Fibroblast of skin of left biceps (primary cell): ENCODE measurements at places on chromosomes 4 and X.

- DNase-seq: no peak
Measured at GRCh38 chr4:117817301-117817700, 217.0 kb upstream of the NDST3 start.

DNA sequence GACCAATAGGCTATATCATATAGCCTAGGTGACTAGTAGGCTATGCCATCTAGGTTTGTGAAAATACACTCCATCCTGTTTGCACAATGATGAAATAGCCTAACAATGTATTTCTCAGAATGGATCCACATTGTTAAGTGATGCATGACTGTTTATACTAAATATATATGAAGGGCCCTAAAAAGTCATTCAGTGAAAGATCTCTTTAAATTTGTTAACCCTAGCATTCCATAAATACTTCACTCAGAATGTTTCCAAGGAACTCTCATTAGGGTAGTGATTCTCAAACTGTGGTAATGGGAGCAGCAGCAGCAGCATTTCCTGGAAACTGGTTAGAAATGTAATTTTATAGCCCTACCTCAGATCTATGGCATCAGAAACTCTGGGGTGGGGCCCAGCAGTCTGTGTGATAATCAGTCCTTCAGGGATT, 74.9 kb downstream of the PRRG1 start:
- peak; percentile 50 for DNase-seq

GRCh38 chr4:154720618-154721267, 23.1 kb upstream of the LRAT start:
- no peak for DNase-seq

- no peak for DNase-seq
Measured at GRCh38 chrX:153974003-153974725, 1.6 kb downstream of the TMEM187 start.

DNA sequence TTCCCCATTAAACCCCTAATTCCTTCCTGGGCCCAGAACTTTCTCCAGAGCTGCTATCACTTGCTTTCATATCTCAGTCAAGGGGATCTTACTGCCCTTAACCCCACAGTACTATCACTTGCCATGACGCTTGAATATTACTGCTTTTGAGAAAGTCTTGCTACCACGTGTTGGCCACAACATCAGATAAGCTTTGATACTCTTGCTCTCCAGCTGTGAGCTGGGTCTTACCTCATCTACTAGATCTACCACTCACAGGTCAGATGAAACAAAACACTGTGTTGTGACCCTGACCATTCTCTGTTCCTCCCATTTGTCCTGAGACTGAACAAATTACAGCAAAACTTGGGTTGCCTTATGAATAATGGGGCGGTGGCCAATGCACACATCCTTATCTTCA, 12.1 kb upstream of the TAPT1 start:
- no peak for DNase-seq

- DNase-seq: no peak
Measured at GRCh38 chrX:85365370-85365995, 14.0 kb downstream of the POF1B start.

GRCh38 chrX:30060718-30061117, 154.6 kb upstream of the MAGEB2 start:
- DNase-seq: no peak

GRCh38 chr4:76758290-76758882, 139.6 kb downstream of the SOWAHB start:
- no peak for DNase-seq

DNA sequence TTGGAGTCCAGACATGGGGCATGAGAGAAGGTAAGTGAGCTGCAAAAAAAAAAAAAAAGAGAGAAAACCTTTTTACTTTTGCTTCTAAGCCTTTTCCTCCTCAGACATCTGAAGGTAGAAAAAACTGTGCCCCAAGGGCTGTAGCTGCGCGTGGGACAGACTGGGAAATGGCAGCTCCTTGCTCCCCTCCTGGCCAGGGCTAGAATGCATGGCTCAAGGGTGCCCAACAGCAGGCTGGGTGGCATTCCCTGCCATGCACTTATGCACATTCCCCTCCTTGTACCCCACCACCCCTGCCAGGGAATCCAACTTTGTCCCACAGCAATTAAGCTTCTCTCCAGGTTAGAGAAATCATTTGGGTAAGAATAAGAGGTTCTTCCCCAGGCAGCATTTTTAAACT, 421.2 kb downstream of the TRAM1L1 start:
- no peak for DNase-seq

DNA sequence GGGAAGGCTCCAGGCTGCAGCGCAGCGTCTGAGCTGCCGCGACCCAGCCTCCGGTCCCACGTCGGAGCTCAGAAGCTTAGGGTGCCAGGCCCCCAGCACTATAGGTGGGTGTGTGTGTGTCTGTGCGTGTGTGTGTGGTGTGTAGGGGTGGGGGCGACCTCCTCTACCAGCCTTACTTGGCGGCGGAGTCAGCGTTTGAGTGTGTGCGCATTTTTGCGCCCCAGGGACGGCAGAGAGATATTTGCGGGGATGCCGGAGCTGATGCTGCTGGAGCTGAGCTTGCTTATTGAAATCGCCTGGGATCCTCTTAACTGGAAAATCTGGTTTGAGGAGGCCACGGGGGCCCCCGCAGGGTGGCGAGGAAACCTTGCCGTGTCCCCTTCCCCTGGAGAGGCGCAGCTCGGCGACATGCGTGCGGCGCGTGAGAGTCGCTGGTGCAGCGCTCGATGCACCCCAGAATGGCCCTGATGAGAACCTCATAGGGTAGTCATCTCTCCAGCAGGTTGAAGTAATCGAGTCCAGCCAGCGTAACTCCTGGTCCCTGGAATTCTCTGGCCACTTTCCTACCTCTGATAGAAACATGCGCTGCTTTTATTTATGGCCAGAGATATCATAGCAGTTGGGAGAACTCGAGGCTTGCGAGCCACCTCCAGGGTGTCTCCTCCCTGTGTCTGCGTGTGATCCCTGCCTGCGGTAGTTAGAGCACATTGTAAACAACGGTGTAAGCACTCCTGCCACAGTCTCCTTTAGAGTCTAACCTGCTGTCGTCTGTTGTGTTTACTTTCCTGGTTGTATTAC, 2.7 kb downstream of the ADGRL3 start:
- DNase-seq: no peak

DNA sequence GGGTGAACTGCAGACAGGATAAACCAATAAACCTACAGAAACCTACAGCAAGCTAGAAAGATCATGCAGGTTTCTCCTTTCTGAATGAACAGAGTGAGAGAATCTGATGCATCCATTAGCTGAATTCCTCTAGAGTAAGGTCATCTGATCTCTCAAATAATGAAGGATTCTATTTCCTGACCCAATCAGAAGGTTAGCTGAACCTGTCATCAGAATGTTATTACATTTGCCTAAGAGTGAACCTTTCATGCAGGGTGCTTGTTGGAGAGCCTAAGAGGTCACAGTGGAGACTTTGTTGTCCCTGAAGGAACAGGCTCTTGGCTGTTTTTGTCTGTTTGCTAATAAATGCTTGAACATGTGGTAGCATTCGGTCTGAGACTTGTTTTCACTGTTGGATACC, 24.0 kb downstream of the MEPE start:
- DNase-seq: no peak

GRCh38 chr4:55545641-55546505, 836 bp downstream of the CLOCK start:
- no peak for DNase-seq

DNA sequence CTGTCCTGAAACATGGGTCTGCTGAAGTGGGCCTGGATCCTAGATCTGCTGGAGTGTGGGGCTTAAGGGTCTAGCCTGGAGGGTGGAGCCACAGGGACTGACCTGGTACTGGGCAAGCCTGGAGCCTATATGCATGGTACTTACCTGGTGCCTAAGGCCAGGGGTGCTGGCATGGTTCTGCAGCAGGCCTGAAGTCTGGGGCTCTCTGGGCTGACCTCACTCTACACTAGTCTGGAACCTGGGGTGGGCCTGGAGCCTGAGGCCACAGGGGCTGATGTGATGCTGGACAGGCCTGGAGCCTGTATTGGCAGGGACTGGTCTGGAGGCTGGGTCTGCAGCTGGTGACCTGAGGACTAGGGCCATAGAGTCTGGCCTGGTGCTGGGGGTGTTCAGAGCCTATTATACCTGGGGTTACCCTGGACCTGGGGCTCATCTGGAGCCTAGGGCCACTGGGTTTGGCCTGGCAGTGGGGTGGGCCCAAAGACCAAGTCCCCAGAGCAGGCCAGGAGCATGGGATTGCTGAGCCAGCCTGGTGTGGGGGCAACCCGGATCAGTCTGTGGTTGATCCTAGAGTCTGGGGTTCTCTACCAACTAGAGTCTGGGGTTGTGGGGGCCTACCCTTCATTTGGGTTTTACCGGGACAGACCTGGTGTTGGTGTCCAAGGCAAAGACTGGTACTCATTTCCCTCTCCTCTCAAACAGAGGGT, 179.6 kb downstream of the SLC4A4 start:
- no peak for DNase-seq

DNA sequence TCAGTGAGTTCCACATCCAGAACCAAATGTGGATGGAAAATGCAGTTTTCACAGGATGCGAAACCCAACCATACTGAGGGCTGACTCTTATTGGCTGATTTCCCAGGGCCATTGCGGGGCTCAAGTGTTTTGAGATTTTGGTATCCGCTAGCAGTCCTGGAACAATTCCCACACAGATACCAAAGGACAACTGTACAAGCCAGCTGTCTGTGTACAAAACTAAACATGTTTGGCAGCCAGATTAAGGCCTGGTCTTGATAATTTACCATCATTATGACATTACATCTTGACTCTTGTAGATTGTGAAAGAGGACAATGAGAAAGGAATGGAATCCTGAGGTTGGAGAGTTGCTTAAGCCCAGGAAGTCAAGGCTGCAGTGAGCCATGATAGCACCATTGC, 121.9 kb downstream of the DKK2 start:
- DNase-seq: no peak

DNA sequence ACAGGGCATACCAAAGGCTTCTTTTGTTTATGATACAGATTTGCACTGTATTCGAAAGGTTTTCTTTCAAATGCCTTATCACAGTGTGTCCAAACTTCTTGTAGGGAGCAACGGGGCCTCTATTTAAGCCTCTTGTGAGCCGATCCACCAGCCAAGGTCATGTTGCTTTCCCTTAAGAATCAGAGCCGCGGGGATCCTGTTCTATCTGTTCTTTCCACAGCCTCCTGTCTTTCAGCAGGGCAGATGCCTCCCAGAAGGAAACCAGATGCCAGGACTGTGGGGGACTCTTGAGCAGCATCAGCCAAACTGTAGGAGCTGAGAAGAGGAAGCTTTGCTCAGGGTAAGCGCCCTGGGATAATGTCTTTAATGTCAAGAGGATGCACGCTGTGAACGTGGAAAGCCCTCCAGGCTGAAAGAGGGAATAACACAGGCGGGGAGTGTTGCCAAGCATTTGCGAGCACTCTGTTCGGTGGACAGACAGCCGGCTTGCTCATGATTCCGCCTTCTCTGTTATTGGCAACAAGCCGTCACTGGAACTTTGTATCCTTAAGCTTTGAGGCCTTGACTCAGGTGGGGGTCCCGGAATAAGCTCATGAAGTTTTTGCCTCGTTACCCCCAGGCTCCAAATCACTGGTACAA, 279.8 kb upstream of the FRG1 start:
- DNase-seq: no peak

DNA sequence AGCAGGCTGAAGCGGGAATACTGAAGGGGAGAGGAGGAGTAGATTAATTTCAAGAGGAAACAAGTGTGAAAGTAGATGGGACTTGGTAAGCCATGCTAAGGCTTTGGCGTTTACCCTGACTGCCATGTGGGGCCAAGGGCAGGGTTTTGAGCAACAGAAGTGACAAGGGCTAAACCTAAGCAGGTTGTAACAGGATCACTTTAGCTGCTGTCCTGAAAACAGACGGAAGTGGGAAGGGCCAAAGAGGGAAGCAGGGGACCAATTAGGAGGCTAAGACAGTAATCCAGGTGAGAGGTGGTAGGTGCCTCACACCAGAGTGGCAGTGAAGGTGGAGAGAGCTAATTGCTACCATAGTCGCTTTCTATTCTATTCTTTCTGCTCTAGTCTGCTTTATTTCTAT, 166.5 kb downstream of the PJA1 start:
- no peak for DNase-seq

GRCh38 chrX:105999294-105999693, 39.2 kb downstream of the SERPINA7 start:
- DNase-seq: no peak

DNA sequence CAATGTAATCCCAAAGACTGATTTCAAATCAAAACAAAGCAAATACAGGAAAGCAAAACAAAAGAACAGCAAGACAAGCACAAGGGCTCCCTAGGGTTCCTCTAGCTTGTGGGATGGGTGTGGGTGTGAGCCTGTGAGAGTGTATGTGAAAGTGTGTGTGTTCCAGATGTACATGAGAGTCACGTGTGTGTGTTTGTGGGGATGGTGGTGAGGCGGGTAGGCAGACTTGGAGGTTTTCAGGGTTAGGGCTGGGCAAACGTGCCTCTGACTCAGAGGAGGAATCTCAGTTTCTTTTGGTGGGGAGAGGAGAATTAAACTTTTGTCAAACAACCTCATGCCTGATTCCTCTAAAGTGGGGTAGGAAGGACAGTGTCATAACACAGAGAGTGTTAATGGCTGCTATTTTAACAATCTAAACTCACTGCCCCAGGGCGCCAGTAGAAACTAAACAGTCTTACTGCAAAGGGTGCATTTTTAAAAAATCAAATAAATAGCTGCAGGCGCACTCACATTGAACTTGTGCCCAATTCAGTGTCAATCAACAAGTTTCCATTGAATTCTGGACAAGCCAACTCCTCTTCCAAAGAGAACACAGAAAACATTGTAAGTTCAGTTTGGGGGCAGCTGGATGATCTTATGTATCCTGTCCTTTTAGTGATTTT, 51.8 kb downstream of the CHRDL1 start:
- DNase-seq: no peak

DNA sequence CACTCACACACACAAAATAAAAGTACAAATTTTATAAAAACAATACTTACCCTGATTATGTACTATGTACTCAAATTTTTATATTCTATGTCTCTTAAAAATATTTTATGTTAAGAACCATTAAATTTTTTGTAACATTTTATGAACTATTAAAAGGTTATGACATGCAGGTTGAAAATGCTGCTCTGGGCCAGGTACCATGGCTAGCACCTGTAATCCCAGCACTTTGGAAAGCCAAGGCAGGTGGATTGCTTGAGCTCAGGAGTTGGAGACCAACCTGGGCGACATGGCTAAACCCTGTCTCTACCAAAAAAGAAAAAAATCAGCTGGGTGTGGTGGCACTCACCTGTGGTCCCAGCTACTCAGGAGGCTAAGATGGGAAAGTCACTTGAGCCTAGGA, 29.4 kb upstream of the SPINK2 start:
- DNase-seq: no peak

GRCh38 chr4:144356941-144357381, 216.4 kb upstream of the GYPA start:
- no peak for DNase-seq

- DNase-seq: no peak
Measured at GRCh38 chrX:154981116-154981411, 41.5 kb downstream of the F8 start.
